Lung (tissue), 17 donors: ENCODE measurements at places on chromosomes 2 and 18.

- no peak overlapping the region for H3K27ac ChIP-seq
- H3K4me3 ChIP-seq = no peak overlapping the region
- DNase-seq = no peak
- H3K4me1 ChIP-seq = no peaks in the 10 kb centered on the region
- H3K27me3 ChIP-seq = peaks cover 5% of the 10 kb centered on the region
These were observed 14.1 kb upstream of the ZDBF2 start for GRCh38 chr2:206260188-206261012.

GRCh38 chr2:7994397-7994951, 687.4 kb upstream of the ID2 start:
- no peaks in the 10 kb centered on the region for H3K36me3 ChIP-seq
- no peaks in the 10 kb centered on the region for H3K27me3 ChIP-seq
- no peak overlapping the region for H3K4me3 ChIP-seq
- H3K27ac ChIP-seq = no peak overlapping the region

DNA sequence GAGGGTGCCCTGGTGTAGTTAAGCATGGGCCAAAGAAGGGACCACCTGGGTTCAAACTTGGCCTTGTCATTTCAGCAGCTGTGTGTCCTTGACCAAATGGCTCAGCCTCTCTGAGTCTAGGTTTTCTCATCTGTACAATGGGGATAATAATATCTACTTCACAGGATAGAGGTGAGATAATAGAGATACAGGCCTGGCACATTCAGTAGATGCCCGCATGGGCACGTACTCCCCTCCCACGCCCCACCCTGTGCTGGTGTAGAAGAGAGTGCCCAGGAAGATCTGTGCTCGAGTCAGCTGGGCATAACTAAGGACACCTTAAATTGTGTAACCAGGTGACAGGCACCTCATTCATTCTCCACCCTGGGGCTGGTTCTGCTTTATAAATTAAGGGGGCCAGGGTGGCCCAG, 8.4 kb upstream of the TMEM185B start:
- H3K27ac ChIP-seq = peak overlapping the region; percentile 87
- no peak overlapping the region for H3K4me3 ChIP-seq
- H3K36me3 ChIP-seq = no peaks in the 10 kb centered on the region
- H3K4me1 ChIP-seq = peaks cover 5% of the 10 kb centered on the region
- no peak for DNase-seq

GRCh38 chr2:51579412-51579811, 547.5 kb upstream of the NRXN1 start:
- no peaks in the 10 kb centered on the region for H3K27me3 ChIP-seq
- H3K27ac ChIP-seq = no peak overlapping the region
- no peak for DNase-seq
- no peaks in the 10 kb centered on the region for H3K4me1 ChIP-seq
- no peak overlapping the region for H3K4me3 ChIP-seq

DNA sequence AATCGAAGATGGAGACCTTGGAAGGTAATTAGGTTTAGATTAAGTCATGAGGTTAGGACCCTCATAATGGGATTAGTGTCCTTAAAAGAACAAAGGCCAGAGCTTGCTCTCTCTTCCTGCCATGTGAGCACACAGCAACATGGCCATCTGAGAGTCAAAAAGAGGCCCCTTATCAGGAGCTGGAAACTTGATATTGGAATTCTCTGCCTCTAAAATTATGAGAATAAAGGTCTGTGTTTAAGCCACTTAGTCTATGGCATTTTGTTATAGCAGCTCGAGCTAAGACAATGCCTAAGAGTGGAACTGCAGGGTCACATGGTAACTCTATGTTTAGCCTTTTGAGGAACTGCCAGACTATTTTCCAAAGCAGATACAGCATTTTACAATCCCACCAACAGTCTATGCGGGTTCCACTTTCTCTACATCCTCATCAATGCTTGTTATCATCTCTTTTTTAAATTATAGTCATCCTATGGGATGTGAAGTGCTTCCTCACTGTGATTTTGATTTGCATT, 42.4 kb downstream of the THADA start:
- H3K4me1 ChIP-seq = peaks cover 7% of the 10 kb centered on the region
- no peaks in the 10 kb centered on the region for H3K27me3 ChIP-seq
- no peak for DNase-seq
- H3K36me3 ChIP-seq = peaks cover 12% of the 10 kb centered on the region

DNA sequence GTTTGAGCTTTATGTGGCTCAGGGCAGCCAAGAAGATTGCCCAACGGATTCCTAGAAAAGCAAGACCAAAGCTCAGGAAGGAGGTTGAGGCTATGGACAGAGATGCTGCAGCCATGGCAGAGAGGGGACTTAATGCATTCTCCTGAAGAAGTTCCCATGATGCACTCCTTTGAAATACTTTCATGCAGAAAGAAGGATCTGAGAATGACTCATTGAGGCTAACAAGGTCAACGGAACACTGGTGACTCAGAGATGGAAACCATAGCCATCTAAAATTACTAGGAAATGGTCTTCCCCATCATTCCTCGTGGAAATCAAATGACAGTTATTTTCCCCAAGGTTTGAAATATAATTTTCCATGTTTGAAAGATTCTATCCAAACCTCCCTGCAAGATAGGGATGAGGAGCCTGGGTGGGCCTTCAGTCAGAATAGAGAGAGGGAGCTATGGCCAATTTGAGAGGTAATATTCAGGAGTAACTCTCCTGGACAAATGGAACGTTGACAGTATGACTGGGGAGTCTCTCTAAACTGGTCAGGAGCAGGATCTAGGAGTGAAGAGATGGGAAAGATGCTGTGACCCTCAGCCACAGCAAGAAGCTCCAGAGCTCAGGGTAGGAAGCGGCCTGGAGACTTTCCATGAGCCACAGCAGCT, 63.0 kb downstream of the REEP1 start:
- H3K27ac ChIP-seq = peak overlapping the region; percentile 7
- no peaks in the 10 kb centered on the region for H3K27me3 ChIP-seq
- no peak overlapping the region for H3K4me3 ChIP-seq
- no peaks in the 10 kb centered on the region for H3K4me1 ChIP-seq
- no peaks in the 10 kb centered on the region for H3K36me3 ChIP-seq

DNA sequence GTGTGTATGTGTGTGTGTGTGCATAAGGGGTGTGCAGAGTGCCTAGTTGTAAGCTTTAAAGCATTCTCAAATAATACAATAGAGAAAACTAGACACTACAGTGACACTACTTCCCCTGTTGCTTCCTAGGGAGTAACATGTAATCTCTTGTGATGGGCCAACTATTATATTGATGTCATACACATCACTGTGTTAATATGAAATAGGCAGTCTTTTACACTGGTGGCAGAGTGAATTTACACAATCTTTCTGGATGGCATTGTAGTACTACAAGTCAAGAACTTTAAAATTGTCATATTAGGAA, 488.0 kb upstream of the ZEB2 start:
- H3K4me1 ChIP-seq = peaks cover 14% of the 10 kb centered on the region
- H3K27ac ChIP-seq = peak overlapping the region; percentile 36
- H3K36me3 ChIP-seq = no peaks in the 10 kb centered on the region
- no peak for DNase-seq
- no peaks in the 10 kb centered on the region for H3K27me3 ChIP-seq
- no peak overlapping the region for H3K4me3 ChIP-seq

- no peak for DNase-seq
- no peaks in the 10 kb centered on the region for H3K27me3 ChIP-seq
- no peaks in the 10 kb centered on the region for H3K36me3 ChIP-seq
These were observed 237.3 kb upstream of the MYT1L start for GRCh38 chr2:2568411-2568810.

DNA sequence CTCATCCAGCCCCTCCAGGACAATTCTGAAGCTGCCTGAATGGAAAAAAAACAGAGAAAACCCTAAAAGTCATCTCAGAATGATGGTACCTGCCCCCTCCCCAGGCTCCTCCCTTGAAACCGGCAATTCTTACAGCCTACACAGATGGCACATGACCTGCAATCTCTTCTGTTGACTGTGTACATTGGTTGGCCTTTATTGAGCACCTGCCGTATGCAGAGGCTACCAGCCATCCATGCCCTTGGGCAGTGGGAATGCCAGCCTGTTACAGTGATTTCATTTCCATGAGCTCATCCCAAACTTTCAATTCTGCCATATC, 57.1 kb downstream of the EMX1 start:
- H3K4me1 ChIP-seq = no peaks in the 10 kb centered on the region
- H3K4me3 ChIP-seq = no peak overlapping the region
- DNase-seq = no peak
- H3K27me3 ChIP-seq = no peaks in the 10 kb centered on the region
